ENCODE measurements at places on chromosomes 7 and 10.

DNA sequence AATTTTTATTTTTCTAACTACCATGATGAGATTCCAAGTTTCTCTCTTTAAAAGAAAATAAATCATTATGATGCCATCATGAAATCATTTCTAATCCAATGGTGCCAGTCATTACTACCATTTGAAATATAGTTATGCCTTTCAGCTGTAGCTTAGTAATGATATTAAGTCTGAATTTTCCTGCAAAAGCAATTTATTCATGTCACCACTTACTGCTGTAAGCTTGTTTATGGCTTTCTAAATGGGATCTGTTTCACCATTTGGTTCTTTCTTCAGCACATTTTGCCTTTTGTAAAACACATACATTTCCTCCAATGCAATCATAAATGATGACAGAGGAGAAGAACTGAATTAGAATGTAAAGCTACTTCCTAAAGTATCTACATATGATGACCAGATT is 130.5 kb downstream of the SEM1 start:
- DNase-seq: no peak

GRCh38 chr7:2495418-2496299 is 19.5 kb upstream of the GRIFIN start:
- no peak for DNase-seq

- DNase-seq: no peak
Observed at GRCh38 chr7:74020390-74020789, 7.6 kb upstream of the ELN start.

DNA sequence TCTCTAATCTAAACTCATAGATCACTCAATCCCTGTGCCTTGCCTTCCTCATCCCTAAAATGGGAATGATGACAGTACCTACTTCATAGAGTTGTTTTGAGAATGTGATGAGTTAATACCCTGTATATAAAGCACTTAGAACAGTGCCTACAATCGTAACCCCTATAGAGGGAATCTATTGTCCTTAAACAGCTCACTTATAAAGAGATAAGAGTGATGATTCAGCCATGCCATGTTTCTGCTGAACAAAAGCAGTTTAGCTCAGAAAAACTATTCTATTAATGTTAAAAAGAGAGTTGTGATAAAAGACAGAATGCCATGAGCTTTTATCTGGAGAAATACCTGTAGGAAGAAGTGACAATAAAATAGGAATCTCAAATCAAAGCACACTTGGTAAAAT is 63.6 kb downstream of the CUBN start:
- DNase-seq: no peak

GRCh38 chr7:157813053-157813452 is 476.2 kb downstream of the DNAJB6 start:
- DNase-seq: no peak

GRCh38 chr10:111493024-111493625 is 416.3 kb downstream of the ADRA2A start:
- no peak for DNase-seq
